ENCODE measurements at places on chromosomes 4 and X.

- DNase-seq: no peak
Observed at GRCh38 chr4:120132935-120133334, 66.3 kb upstream of the MAD2L1 start.

DNA sequence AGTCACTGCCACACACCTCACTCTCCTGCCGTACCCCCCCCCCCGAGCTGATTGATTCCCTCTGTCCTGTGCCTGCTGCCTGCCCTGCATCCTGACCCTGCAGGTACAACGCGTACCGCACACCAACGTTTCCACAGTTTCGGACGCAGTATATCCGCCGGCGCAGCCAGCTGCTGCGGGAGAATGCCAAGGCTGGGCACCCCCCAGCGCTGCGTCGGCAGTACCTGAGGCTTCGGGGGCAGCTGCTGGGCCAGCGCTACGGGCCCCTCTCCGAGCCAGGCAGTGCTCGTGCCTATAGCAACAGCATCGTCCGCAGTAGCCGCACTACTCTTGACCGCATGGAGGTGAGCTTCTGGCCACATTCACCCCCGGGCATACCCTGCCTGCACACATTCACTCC, 1.3 kb downstream of the WDR13 start:
- DNase-seq: no peak

DNA sequence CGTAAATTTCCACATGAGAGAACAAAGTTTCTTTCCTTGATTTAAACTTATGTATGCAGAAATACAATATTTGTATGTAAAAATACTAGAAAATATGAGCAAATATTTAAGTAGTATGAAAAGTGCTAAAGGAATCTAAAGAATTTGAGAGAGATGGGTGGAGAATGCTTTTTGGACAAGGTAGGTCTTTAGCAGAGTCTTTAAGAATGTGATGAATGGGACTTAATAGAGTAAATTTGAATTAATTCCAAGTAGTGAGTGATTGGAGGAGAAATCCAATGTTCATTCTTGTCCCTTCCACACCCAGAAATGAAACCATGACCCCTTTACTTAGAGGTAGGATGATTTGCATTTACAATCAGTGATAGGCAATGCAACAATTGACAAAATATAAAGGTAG, 570.9 kb upstream of the ZFP42 start:
- no peak for DNase-seq

DNA sequence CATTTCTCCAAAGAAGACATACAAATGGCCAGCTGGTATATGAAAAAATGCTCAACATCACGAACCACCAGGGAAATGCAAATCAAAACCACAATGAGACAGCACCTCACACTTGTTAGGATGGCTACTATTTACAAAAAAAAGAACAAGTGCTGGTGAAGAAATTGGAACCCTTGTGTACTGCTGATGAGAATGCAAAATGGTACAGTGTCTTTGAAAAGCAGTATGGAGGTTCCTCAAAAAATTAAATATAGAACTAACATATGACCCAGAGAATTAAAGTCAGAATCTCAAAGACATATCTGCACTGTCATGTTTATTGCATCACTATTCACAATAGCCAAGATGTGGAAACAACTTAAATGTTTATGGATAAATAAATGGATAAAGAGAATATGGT, 20.9 kb downstream of the PAGE4 start:
- DNase-seq: no peak

DNA sequence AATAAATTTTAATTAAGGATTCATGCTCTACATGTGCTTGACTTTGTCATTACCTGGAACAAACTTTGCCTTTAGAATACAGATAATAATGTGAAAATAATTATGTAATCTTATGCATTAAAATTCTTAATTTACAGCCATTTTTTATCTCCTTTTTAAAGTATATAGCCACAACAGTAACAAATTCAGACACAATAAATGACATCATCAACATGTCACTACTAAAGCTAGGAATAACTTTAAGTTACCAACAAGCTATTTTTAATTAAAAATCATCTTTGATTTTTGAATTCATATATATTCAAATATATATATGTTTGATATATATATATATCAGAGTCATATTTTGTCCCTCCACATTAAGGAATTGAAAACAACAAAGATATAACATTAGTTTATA, 107.7 kb downstream of the MAD2L1 start:
- no peak for DNase-seq

DNA sequence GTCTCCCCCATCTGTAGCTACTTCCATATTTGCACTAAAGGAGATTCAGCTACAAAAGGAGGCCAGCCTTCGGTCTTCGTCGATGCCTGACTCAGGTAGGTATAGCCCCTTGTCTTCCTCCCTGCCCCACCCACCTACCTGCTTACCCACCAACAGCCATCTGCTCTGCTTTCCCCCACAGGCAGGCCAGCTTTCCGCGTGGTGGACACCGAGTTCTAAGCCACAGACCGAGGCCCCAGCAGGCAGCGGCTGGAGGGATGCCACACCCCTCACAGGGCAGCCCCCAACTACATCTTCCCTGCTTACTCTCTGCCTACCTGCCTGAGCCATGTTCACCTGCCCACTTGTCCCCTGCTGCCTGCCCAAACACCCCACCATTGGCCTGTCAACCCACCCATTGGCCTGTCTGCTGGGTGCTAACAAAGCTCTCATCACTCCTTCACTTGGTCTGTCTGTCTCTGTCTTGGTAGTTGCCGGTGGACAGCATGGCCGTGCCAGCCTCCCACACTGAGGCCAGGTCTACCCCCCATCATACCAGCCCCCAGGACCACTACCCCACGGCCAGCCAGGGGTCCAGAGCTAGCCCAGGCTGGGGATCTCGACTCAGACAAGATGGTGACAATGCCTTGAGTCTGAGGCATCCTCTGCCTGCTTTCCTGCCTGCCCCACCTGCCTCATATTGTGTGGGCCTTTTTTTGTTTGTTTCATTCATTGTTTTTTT, 4.1 kb upstream of the USP11 start:
- no peak for DNase-seq

GRCh38 chr4:106149026-106149425, 167.0 kb downstream of the TBCK start:
- DNase-seq: no peak

DNA sequence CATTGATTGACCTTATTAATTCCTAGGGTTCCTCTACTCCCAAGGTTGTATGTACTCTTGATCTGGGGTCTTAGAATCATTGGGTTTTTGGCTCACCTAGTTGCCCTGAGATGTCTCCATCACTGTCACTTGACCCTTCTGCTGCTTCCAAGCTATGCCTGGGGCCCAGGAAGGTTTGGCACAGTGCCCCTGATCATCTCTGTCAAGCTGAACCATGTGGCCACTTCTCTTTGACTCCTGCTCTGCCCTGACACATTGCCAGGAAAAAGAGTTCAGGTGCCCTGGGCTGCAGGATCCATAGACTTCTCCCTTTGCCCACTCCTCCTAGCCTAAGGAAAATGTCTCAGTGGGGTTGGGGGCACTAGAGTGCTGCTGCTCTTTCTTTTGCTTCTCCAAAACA, 3.9 kb upstream of the CHST7 start:
- no peak for DNase-seq

- DNase-seq: no peak
Observed at GRCh38 chrX:49000636-49001035, 1.4 kb downstream of the GRIPAP1 start.

DNA sequence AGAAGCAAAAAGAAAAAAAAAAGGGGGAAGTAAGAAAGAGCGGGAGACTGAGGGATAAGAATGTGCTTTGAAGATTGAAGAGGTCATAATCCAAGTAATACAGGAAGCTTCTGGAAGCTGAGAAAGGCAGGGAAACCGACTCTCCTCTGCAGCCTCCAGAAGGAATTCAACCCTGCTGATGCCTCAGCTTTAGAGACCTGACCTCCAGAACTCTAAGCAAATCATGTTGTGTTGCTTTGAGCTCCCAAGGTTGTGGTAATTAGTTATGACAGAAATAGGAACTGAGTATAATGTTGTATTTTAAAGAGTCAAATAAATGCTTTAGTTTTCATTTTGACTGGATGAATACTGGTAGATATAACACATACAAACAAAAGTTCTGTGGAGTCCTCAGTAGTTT, 48.0 kb upstream of the FAT1 start:
- no peak for DNase-seq

GRCh38 chr4:46386570-46386969, 3.4 kb downstream of the GABRA2 start:
- peak; percentile 60 for DNase-seq

- no peak for DNase-seq
Observed at GRCh38 chrX:13452283-13452682, 117.1 kb upstream of the EGFL6 start.

DNA sequence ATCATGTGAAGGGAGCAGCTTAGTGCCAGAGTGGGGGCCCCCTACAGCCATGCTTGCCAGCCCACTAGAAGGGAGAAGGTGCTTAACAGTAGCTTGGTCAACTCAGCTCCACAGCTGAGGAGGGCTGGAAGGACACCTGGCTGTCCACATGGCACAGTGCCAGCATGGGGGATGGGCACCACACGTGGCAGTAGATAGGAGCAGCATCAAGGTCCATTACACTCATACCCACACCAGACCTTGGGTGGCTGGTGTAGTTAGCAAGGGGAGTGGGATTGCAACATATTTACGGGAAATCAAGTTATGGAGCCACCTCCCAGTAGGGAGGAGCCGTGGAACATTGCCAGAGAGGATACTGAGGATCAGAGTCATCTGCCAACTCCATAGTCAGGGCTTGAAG, 37.9 kb upstream of the SLC4A4 start:
- DNase-seq: no peak

GRCh38 chrX:33989936-33990335, 142.2 kb downstream of the FAM47A start:
- DNase-seq: no peak

GRCh38 chr4:124167602-124168001, 544.9 kb downstream of the ANKRD50 start:
- no peak for DNase-seq

- peak; percentile 24 for DNase-seq
Observed at GRCh38 chr4:2830632-2831610, 12.7 kb upstream of the ADD1 start.

- DNase-seq: no peak
Observed at GRCh38 chrX:12443534-12444098, 305.3 kb downstream of the FRMPD4 start.

DNA sequence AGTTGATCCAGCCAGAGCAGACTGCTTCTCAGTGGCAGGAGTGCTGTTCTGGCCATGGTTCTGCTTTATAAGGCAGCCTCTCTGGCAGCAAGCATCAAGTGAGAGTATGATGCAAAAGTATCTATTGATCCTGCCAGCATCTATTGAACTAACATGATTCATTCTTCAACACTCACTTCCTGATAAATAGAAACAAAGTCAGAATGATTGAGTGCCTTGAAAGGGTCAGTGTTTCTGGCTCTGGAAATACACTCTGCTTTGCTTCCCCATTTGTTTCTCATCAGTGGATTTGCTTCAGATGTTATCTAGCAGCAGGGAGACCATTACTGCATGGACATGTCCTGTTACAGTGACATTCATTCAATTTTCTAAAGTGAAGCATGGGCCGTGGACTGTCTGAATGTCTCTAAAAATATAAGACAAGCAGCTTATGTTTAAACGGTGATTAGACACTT, 66.2 kb upstream of the FRAS1 start:
- no peak for DNase-seq

GRCh38 chr4:30245140-30245539, 475.0 kb upstream of the PCDH7 start:
- no peak for DNase-seq

DNA sequence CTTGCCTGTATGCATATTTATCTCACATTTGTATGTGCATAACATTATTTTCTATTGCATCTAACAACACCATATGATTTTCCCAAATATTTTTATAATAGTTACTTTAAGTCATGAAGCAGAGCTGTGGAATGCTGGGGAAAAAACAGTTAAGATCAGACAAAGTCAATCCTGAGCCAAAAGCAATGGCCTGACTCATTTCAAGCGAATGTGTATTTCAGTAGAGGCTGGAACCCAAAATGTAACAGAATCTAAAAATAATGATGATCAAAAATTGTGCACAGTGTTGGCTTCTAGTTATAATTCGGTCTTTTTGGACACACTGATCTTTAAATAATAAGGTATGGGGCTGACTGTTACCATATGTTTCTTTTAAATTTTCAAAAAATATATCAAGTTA, 516.2 kb upstream of the ADGRL3 start:
- DNase-seq: no peak

DNA sequence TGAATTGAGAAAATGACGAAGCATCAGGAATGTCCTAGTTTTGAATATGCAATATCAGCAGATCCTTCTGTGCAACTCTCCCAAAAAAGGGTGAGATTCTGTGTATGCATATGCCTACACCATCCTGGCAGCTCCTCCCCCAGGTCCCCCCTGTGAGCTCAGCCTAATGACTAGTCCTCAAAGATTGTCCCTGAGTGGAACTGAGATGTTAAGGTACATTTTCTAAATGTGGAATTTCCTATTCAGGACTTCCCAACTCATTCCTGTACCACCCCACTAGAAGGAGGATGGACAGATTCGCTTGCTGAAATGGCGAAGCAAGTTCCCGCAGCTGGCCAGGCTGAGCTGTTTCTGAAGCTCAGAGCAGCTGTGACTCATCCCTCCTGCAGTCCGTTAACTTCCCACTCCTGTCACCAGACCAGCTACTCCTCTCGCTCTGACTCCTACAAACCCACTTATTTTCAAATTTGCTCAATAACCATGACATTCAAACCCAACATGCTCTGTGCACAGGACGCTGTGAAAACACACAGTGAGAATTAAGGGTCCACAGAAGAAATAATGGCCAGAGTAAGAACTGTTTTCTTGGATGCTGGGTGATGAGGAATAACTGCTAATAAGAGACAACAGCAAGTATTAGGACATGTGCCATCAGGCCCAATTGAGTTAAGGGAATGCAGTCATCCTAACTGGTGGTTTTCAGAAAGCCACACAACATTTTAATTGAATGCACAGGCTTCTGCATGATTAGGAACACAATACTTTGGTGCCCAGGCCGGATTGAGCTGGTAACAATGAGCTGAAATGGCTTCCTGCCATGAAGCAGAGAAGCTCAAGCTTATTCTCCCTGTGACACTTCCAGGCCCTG, 40.0 kb upstream of the IRF2 start:
- no peak for DNase-seq

GRCh38 chrX:6852869-6853268, 294.6 kb upstream of the STS start:
- no peak for DNase-seq

- no peak for DNase-seq
Observed at GRCh38 chr4:132502096-132502552, 647.0 kb upstream of the PCDH10 start.

- no peak for DNase-seq
Observed at GRCh38 chr4:57665806-57666205, 555.6 kb upstream of the IGFBP7 start.

GRCh38 chr4:109547394-109547793, 12.7 kb upstream of the MCUB start:
- DNase-seq: peak; percentile 36

- no peak for DNase-seq
Observed at GRCh38 chr4:168765322-168765721, 244.7 kb downstream of the CBR4 start.

GRCh38 chrX:39507617-39508299, 590.0 kb downstream of the BCOR start:
- no peak for DNase-seq

- DNase-seq: no peak
Observed at GRCh38 chr4:6078560-6078959, 60.3 kb upstream of the C4orf50 start.

GRCh38 chrX:120791013-120791643, 84.5 kb downstream of the CT47B1 start:
- no peak for DNase-seq

Measured in D341Med (cell line).